Cardiac atrium fibroblast (primary cell): ENCODE measurements at places on chromosomes 11 and 22. TPM values are rescaled to one million over a fixed set of nuclear protein-coding genes. Genes with fewer than 3 reads are reported as not detected.

Gene MS4A6A
- 1.6 TPM in 1 of 2 replicates, not detected in the other for total RNA-seq

Gene CYTH4
- total RNA-seq, result not detected in 2 replicates

Gene PARVA
- 58.3 and 69.7 TPM in 2 replicates for total RNA-seq

Gene RSF1
- 13.0 and 19.9 TPM in 2 replicates for total RNA-seq

Gene GGT5
- total RNA-seq, result 173 and 218 TPM in 2 replicates

Gene SERPIND1
- total RNA-seq, result under 0.01 and 0.16 TPM in 2 replicates

Gene PATZ1
- 11.9 and 13.1 TPM in 2 replicates for total RNA-seq

Gene HBB
- total RNA-seq, result not detected in 2 replicates

Gene MTMR3
- 18.8 and 19.7 TPM in 2 replicates for total RNA-seq

Gene TRIM21
- total RNA-seq, result 15.3 and 18.3 TPM in 2 replicates

Gene TRIM48
- total RNA-seq, result not detected in 2 replicates

Gene TTC36
- total RNA-seq, result not detected in 2 replicates

Gene TIGD3
- 0.49 TPM in 1 of 2 replicates, not detected in the other for total RNA-seq

Gene LIF
- 2.0 and 9.7 TPM in 2 replicates for total RNA-seq

Gene ABTB2
- total RNA-seq, result 2.3 and 5.7 TPM in 2 replicates

Gene RAG2
- total RNA-seq, result not detected in 2 replicates

Gene GDPD4
- total RNA-seq, result not detected in 2 replicates

Gene MADD
- 10.0 and 14.4 TPM in 2 replicates for total RNA-seq

Gene FUT4
- 2.9 and 3.2 TPM in 2 replicates for total RNA-seq

Gene TBX10
- total RNA-seq, result not detected in 2 replicates

Gene DCHS1
- 1.9 and 2.5 TPM in 2 replicates for total RNA-seq

Gene C11orf87
- not detected in 2 replicates for total RNA-seq

Gene TEX54
- not detected in 2 replicates for total RNA-seq

Gene FXYD2
- total RNA-seq, result 1.3 TPM in 1 of 2 replicates, not detected in the other

Gene NTM
- total RNA-seq, result 1.9 and 5.4 TPM in 2 replicates

Gene LMNTD2
- total RNA-seq, result 0.81 and 3.1 TPM in 2 replicates

Gene CRACR2B
- 0.32 and 0.72 TPM in 2 replicates for total RNA-seq

Gene CD3G
- not detected in 2 replicates for total RNA-seq

Gene HBG2
- not detected in 2 replicates for total RNA-seq

Gene EMID1
- 0.32 and 1.3 TPM in 2 replicates for total RNA-seq

Gene BUD13
- total RNA-seq, result 7.8 and 10.7 TPM in 2 replicates

Gene P4HA3
- 8.1 and 18.3 TPM in 2 replicates for total RNA-seq

Gene SERPING1
- 169 and 221 TPM in 2 replicates for total RNA-seq

Gene SLC29A2
- total RNA-seq, result not detected in 2 replicates

Gene SMC1B
- not detected in 2 replicates for total RNA-seq

Gene KDM2A
- 23.6 and 44.1 TPM in 2 replicates for total RNA-seq

Gene ACRV1
- total RNA-seq, result not detected in 2 replicates

Gene KRTAP5-10
- total RNA-seq, result not detected in 2 replicates

Gene FOSL1
- total RNA-seq, result 33.4 and 37.7 TPM in 2 replicates

Gene OR4S1
- not detected in 2 replicates for total RNA-seq

Gene VSTM5
- total RNA-seq, result 0.18 TPM in 1 of 2 replicates, not detected in the other

Gene OR51B4
- not detected in 2 replicates for total RNA-seq

Gene OR8G5
- total RNA-seq, result not detected in 2 replicates

Gene TOP3B
- total RNA-seq, result 9.7 and 12.5 TPM in 2 replicates

Gene ACTN3
- total RNA-seq, result under 0.01 TPM in 2 replicates

Gene IL18BP
- 0.72 and 1.6 TPM in 2 replicates for total RNA-seq

Gene CEP126
- 0.49 and 1.6 TPM in 2 replicates for total RNA-seq

Gene TSGA10IP
- not detected in 2 replicates for total RNA-seq

Gene NDUFA6
- 37.7 and 42.4 TPM in 2 replicates for total RNA-seq

Gene TBX1
- 0.18 TPM in 1 of 2 replicates, not detected in the other for total RNA-seq

Gene CHST1
- total RNA-seq, result 12.3 and 24.9 TPM in 2 replicates

Gene CBLIF
- not detected in 2 replicates for total RNA-seq

Gene OR5P2
- total RNA-seq, result not detected in 2 replicates

Gene RBMXL2
- not detected in 2 replicates for total RNA-seq

Gene MISFA
- 7.6 TPM in 1 of 2 replicates, not detected in the other for total RNA-seq

Gene MAJIN
- total RNA-seq, result not detected in 2 replicates

Gene CADM1
- 0.16 and 1.3 TPM in 2 replicates for total RNA-seq
